Left lung (tissue), 14 donors: ENCODE measurements at places on chromosomes 4 and X. TPM values are rescaled to one million over a fixed set of nuclear protein-coding genes. Genes with fewer than 3 reads are reported as not detected.

CTBP1 gene
- total RNA-seq, result 146 TPM

- H3K4me3 ChIP-seq, result no peak overlapping the region
- no peaks in the 10 kb centered on the region for H3K27me3 ChIP-seq
- DNase-seq, result no peak
- H3K27ac ChIP-seq, result no peak overlapping the region
- no peaks in the 10 kb centered on the region for H3K36me3 ChIP-seq
- no peaks in the 10 kb centered on the region for H3K4me1 ChIP-seq
These were observed 16.3 kb upstream of the ZNF827 start for GRCh38 chr4:145954924-145955339.

GYG2 gene
- total RNA-seq, result 6.2 TPM

- DNase-seq, result no peak
- no peak overlapping the region for H3K4me3 ChIP-seq
- no peaks in the 10 kb centered on the region for H3K4me1 ChIP-seq
- H3K36me3 ChIP-seq, result no peaks in the 10 kb centered on the region
These were observed 11.9 kb upstream of the LINC00632 start for GRCh38 chrX:140697618-140698017.

GRCh38 chrX:115940888-115941332 lies 229.6 kb upstream of the AGTR2 start:
- no peak for DNase-seq
- H3K36me3 ChIP-seq, result no peaks in the 10 kb centered on the region
- no peaks in the 10 kb centered on the region for H3K27me3 ChIP-seq
- H3K4me1 ChIP-seq, result no peaks in the 10 kb centered on the region

DNA sequence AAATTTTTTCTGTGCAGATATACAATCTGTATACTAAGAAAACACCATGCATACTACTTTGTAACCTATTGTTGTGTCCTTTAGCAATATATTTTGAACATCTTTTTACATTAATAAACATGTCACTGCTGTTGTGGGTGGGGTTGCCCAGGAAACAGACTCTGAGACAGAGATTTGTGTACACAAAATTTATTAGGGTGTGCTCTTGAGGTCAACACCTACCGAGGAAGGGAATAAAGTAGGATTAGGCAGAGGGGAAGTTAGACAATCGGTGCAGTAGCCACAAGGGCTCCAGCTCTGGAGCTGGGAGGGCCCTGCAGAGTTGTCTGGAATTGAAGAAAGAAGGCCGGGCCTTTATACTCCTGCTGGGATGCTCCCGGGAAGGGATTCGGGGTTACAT lies 56.4 kb downstream of the CXorf58 start:
- H3K36me3 ChIP-seq, result no peaks in the 10 kb centered on the region
- no peak overlapping the region for H3K4me3 ChIP-seq
- no peaks in the 10 kb centered on the region for H3K4me1 ChIP-seq
- no peak overlapping the region for H3K27ac ChIP-seq
- no peak for DNase-seq

DNA sequence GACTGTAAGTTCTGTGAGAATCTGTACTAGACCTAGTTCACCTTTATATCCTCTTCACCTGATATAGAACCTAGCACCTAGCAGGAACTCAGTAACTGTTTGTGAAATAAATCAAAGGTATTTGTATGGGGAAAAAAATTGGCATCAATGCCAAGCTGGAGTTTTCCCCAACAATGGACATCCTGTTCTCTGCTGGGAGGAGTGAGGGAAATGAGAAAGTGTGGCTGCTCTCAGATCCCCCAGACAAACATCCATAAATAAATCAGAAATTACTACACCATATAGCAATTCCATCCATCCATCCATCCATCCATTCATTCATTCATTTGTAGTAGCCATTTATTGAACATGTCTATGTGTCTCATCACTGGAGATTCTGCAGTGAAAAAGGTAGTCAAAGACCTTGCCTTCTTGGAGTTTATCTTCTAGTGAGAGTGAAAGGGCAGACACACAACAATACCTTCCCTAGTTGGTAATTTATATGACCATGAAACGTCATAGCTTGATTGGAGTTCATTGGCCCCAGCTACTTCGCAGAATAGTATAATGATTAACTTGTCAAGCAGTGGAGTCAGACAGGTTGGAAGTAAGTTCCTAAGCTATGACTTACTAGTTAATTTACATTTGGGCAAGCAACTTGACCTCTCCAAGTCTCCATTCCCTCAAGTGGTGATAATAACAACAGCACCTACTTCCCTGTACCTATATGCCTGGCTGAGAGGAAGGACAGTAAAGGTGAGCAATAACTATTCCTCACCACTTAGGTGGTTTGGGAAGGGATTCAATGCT lies 98.7 kb upstream of the KIT start:
- no peaks in the 10 kb centered on the region for H3K4me1 ChIP-seq
- H3K27me3 ChIP-seq, result no peaks in the 10 kb centered on the region
- no peak for DNase-seq
- no peak overlapping the region for H3K27ac ChIP-seq

PDGFC gene
- total RNA-seq, result 22.4 TPM

ZNF185 gene
- 22.0 TPM for total RNA-seq

DNA sequence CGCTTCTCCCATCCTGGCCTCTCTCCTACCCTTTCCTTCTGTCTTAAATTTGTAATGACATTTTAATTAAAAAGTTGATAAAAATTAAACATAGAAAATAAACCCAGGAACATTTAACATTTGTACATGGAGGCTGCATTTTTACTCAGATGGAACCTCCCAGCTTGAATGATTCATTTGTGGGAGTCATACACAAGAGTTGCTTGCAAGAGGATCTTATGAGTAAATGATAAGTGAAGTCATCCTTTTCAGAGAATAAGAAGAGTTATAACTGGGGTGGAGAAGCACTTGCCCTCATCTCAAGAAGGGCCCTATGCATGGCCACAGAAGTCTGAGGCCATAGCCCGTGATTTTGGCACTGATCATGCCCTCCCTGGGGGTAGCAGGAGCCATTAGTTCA lies 482.9 kb upstream of the BOD1L1 start:
- DNase-seq, result no peak
- no peak overlapping the region for H3K27ac ChIP-seq
- no peak overlapping the region for H3K4me3 ChIP-seq
- no peaks in the 10 kb centered on the region for H3K4me1 ChIP-seq
- H3K36me3 ChIP-seq, result no peaks in the 10 kb centered on the region
